ENCODE measurements at places on chromosomes 3 and 15.

DNA sequence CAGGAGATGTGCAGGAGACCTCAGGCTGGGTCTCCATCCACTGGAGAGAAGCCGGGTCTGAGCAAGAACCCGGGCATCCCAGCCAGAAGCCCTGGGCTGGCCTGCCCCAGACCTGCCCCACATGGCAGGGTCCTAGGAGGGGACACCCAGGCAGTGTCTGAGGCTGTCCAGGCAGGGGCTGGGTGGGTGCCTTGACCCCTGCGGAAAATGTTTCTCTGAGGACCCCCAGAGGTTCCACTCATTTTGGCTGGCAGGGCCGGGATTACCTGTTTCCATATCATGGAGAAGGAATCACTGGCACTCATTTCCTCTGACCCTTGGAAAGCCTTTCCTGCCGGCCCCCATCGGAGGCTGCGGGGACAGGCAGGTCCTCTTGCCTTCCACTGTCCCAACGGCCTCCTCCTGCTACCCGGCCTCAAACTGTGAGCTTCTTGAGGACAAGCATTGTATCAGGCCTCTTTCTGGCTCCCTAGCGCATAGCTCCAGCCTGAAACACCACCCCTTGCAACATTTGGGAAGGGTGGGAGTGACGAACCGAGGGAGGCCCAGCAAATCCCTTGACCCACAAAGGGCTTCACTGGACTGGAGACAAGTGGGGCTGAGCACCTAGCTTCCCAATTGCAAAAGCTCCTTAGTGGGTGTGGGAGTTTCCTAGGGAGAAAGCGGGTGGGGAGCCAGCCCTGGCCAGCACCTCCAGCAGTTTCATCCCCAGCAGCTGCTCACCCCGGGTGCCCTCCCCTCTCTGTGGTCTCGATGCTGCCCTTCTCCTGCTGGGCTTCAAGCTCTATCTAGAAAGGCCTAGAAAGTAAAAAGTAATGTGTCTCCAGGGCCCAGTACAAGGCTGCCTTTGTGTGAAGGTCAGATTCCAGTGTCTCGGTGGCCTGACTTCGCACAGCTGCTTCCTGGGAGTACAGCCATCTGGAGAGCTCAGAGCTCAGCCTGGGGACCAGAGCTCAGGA is 29.7 kb downstream of the ACSBG1 start:
- H3K27me3 ChIP-seq = no peaks in the 10 kb centered on the region
- H3K4me1 ChIP-seq = peaks cover 24% of the 10 kb centered on the region
- no peak for DNase-seq
- peak overlapping the region; percentile 17 for H3K27ac ChIP-seq

DNA sequence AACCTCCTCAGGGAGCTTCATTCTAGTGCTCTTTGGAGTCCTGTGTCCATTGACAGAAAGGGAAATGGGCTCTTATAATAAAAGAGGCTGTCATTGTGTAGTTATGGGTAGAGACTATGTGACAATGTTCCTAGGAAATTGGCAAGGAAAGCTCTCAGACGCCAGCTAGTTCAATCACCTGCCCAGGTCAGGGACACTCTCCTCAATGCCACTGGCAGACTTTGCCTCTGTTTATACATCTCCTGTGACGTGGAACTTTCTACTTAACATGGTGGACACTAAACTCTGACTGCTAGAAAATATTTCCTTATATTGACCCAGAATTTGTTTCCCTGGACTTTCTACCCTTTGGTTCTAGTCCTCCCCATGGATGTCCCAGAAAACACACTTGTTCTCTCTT is 2.8 kb downstream of the EFCAB12 start:
- peaks cover 11% of the 10 kb centered on the region for H3K4me1 ChIP-seq
- no peaks in the 10 kb centered on the region for H3K27me3 ChIP-seq
- H3K36me3 ChIP-seq = no peaks in the 10 kb centered on the region

GRCh38 chr3:134797741-134798451 is 2.8 kb downstream of the EPHB1 start:
- H3K4me3 ChIP-seq = no peak overlapping the region
- peaks cover 26% of the 10 kb centered on the region for H3K27me3 ChIP-seq
- no peaks in the 10 kb centered on the region for H3K36me3 ChIP-seq
- no peak for DNase-seq
- no peaks in the 10 kb centered on the region for H3K4me1 ChIP-seq

- DNase-seq = no peak
- H3K27ac ChIP-seq = no peak overlapping the region
- no peaks in the 10 kb centered on the region for H3K27me3 ChIP-seq
Observed at GRCh38 chr3:193016437-193016901, 98.8 kb upstream of the MB21D2 start.

DNA sequence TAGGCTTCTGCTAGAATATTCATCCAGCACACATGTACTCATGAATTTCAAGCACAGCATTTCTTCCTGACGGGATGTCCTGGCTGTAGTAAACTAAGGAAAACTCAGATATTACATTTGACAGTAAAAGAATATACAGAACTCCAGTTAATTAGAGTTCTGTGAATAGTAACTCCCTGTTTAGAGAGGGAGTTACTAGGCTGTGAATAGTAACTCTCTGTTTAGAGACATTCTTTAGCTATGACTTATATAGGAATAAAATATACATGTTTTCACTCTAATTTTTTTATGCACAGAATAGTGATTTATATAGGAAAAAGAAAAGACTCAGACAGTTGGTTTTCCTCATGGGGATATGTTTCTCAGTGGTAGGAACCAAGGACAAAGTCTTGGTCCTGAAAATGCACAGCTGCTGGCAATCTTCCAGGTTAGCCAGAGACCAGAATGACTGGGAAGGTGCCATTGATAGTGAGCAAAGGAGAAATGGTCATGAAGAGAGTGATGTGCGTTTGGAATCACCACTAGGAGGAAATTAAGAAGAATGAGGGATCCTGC is 480.7 kb upstream of the THBS1 start:
- H3K4me3 ChIP-seq = no peak overlapping the region
- no peaks in the 10 kb centered on the region for H3K4me1 ChIP-seq

- H3K4me3 ChIP-seq = peak overlapping the region; percentile 78
- no peaks in the 10 kb centered on the region for H3K4me1 ChIP-seq
Observed at GRCh38 chr15:90664650-90665287, 52.4 kb upstream of the BLM start.

GRCh38 chr3:108527109-108527508 is 16.7 kb upstream of the MYH15 start:
- no peak for DNase-seq
- H3K36me3 ChIP-seq = no peaks in the 10 kb centered on the region
- H3K27me3 ChIP-seq = peaks cover 7% of the 10 kb centered on the region
- no peak overlapping the region for H3K4me3 ChIP-seq
- H3K27ac ChIP-seq = no peak overlapping the region

DNA sequence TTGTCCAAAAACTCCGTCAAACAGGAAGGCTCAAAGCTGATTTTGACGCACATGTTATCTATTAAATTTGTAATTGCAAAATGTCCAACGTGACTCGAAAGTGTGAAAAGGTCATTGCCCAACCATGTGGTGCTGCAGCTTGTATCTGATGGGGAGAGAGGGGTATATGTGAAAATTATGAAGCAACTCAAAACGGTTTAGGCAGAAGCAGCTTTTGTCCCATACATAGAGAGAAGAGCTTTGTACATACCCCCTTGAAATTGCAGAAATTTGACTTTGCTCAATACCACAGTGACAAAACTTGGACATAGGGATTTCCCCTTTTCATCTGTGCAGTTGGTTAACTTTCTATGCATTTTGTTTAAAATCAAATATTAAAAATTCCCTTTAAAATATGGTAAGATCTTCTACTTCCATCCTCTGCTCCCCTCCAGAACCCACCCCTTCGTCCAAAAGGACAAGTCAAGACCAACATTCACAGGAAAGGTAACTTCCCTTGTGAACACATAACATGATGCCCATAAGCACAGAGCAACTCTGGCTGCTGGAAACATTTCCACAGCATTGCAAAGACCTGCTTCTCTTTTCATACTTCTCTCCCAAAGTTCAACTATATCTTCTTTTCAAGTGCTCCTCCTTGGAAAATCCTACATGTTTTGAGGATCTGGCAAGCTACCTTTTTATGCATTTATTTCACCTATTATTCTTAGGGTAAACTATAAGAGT is 253.7 kb upstream of the THBS1 start:
- DNase-seq = no peak
- no peak overlapping the region for H3K4me3 ChIP-seq
- no peaks in the 10 kb centered on the region for H3K4me1 ChIP-seq
- H3K36me3 ChIP-seq = no peaks in the 10 kb centered on the region

DNA sequence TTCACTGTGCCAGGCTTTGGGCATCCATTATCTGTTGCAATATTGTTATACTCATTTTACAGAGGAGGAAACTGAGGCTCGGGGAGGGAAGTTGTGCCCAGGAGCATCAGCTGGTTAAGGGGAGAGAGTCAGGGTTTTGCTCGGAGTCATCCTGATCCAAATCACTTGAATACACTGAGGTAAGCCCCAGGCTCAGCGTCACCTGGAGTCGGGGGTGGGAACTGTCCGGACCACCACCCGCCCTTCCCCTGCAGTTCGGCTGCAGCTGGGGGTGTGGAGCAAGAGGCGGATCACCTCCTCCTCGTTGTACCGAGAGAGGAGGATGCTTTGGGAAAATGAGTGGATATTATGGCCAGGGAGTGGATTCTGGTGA is 646 bp downstream of the HRH1 start:
- H3K36me3 ChIP-seq = no peaks in the 10 kb centered on the region
- H3K27me3 ChIP-seq = no peaks in the 10 kb centered on the region
- no peak for DNase-seq
- peaks cover 3% of the 10 kb centered on the region for H3K4me1 ChIP-seq
- H3K4me3 ChIP-seq = peak overlapping the region; percentile 71

GRCh38 chr3:196645096-196645495 is 5.6 kb downstream of the NRROS start:
- H3K4me3 ChIP-seq = no peak overlapping the region
- DNase-seq = no peak
- no peaks in the 10 kb centered on the region for H3K27me3 ChIP-seq

DNA sequence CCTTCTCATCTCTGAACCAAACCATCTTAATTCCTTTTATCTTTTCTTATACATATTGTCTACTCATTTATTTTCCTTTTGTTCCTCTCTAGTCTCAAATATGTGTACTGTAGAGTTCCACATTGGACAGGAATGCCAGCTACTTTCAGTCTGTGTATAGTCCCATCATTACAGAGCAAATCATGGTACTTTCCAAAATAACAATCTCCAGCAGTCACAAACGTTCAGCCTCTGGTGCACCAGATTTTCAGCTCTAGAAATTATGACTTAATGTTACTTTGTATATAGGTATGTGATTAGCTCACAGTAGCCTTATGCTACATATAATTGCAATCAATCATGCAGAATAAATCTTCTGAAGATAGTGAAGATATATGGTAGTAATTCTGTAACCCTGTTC is 32.5 kb upstream of the TM4SF4 start:
- peaks cover 8% of the 10 kb centered on the region for H3K4me1 ChIP-seq
- no peaks in the 10 kb centered on the region for H3K36me3 ChIP-seq
- H3K27ac ChIP-seq = no peak overlapping the region
- H3K4me3 ChIP-seq = no peak overlapping the region
- DNase-seq = no peak

Measured in Panc1 (cell line).